Fibroblast of skin of abdomen (primary cell): ENCODE measurements at places on chromosomes 6 and 20.

DNA sequence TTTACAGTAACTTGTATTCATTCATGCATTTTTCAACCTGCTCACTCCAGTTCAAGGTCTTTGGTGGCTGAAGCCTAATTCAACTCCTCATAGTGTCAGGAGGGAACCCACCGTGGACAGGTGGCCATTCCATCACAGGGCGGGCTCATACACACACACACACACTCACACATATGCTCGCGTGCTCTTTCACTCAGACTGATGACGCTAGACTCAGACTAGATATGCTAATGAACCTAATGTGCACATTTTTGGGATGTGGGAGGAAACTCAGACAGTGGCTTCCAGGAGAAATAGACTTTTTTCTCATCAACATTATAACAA lies 56.7 kb downstream of the TRIM27 start:
- peak; percentile 22 for DNase-seq

- DNase-seq, result no peak
Measured at GRCh38 chr6:161094955-161095354, 103.4 kb downstream of the MAP3K4 start.

- no peak for DNase-seq
Measured at GRCh38 chr20:30598460-30599230, 658.8 kb upstream of the DEFB115 start.

GRCh38 chr6:19356692-19357091 lies 480.5 kb upstream of the ID4 start:
- peak; percentile 14 for DNase-seq

DNA sequence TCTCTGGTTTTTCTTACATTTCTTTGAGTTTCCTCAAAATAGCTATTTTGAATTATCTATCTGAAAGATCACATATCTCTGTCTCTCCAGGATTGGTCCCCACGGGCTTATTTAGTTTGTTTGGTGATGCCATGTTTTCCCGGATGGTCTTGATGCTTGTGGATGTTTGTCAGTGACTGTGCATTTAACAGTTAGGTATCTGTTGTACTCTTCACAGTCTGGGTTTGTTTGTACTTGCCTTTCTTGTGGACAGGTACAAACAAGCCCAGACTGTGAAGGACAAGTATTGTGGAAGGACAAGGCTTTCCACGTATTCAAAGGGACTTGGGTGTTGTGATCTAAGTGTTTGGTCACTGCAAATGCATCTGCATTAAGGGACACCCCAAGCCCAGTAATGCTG lies 49.9 kb upstream of the TOP1 start:
- DNase-seq, result no peak

DNA sequence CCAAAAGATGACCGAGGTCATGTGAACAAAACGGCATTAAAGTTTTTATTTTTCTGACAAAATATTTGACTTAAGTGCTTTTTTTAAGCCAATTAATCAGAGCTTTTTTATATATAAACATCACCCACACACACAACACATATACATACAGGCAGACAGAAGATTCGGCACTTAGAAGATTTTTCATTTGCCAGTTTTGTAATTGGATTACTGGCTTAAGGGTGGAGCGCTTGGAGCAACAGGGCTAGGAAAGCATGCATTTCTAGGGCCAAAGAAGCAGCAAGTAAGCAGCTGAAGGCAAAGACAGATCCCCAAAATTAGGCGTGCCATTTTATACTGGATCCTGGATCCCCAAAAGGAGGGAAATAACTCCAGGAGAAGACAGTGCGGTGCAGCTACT lies 30.3 kb downstream of the SAMD5 start:
- no peak for DNase-seq

DNA sequence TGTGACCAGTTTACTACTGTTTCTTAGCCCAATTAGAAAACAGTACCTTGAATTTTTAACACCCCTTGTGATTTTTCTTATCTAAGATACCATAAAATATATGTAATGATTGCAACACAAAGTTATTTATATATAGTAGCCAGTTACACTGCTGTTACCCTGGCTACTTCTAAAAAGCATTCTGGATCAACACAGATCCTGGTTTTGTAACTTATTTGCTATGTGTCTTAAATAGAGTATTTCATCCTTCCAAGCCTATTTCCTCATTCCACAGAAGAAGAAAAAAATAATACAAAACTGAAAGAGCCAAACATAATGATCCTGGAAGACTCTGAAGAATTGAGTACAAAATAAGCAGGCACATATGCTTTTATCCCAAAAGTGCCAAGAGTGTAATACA lies 19.0 kb upstream of the GSTA4 start:
- DNase-seq, result peak; percentile 6

- no peak for DNase-seq
Measured at GRCh38 chr6:47603995-47604394, 94.4 kb upstream of the ADGRF4 start.

GRCh38 chr6:163036160-163036645 lies 308.4 kb downstream of the PACRG start:
- peak; percentile 20 for DNase-seq
